ENCODE measurements at places on chromosomes 6 and 20.

DNA sequence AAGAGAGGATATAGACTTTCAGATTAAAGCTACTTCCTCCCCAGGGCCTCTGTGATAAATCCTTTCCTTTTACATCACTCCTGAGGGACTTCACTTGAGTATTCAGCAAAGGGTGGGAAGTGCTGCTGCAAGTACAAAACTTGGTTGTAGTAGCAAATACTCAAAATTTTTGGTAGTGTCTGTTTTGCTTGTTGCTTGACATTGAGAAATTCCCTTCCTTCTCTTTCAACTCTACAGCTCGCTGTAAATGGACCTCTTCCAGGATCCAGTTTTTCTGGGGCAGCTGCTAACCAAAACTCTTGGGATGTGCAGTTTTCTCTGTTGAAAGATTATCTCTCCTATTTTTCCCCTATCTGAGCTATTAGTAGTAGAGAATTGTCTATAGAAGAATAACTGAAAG is 472.0 kb downstream of the CD109 start:
- no peak for DNase-seq

DNA sequence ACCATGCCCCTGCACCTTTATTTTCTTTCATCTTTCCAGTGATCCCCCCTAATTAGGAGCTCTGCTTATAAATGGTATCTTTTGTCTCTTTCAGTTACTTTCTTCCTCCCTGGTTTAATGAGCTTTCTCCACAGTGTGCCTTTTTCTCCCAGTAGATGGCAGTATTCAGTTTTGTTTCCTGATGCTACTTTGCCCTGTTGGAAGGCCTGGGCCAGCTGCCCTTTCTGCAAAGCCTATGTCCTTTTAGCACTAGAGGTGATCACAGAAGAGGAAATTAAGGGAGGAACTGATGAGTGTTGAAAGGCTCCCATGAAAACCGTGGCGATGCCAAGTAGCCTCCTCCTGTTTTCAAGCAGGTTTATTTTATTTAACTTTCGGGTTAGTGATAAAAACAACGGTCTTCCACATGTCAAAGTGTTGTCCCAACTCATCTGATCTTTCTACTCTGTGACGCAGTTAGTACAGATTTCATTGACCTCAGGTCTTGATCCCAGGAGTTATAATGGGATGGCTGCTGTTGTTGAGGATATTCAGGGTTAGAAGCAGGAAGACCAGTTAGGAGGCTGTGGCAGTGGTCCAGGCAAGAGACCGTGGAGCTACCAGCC is 184.2 kb upstream of the BMP2 start:
- DNase-seq: peak; percentile 49

- no peak for DNase-seq
These were observed 15.1 kb upstream of the MYT1 start for GRCh38 chr20:64149141-64149540.

- no peak for DNase-seq
These were observed 652.1 kb downstream of the CBLN4 start for GRCh38 chr20:55353206-55353605.

DNA sequence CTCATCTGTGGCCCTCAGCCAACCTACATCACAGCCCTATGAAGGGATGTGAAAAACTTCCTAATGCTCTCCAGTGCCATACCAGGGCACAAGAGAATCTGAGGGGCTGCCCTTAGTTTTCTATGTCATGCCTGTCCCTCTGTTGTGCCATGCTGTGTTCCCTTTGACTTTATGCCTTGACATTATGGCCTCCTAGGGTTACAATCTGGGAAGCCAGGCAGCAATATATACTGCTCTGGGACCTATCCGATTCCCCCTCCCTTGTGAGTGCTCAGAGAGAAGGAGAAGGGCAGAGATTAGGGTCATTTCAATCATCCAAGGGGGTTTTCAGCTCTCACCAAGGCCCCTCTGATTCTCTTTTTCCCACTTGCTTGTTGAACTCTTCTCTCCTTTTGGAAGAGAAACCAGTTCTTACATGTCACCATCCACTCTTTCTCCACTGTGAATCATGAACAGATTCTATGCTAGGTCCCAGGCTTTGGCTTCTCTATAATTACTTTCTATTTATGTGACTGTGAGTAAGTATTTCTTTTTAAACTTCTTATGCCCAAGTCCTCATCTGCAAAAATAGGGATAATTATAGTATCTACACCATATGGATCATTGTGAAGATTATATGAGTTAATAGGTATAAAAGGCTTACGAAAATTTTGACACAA is 14.2 kb upstream of the FRK start:
- DNase-seq: no peak

DNA sequence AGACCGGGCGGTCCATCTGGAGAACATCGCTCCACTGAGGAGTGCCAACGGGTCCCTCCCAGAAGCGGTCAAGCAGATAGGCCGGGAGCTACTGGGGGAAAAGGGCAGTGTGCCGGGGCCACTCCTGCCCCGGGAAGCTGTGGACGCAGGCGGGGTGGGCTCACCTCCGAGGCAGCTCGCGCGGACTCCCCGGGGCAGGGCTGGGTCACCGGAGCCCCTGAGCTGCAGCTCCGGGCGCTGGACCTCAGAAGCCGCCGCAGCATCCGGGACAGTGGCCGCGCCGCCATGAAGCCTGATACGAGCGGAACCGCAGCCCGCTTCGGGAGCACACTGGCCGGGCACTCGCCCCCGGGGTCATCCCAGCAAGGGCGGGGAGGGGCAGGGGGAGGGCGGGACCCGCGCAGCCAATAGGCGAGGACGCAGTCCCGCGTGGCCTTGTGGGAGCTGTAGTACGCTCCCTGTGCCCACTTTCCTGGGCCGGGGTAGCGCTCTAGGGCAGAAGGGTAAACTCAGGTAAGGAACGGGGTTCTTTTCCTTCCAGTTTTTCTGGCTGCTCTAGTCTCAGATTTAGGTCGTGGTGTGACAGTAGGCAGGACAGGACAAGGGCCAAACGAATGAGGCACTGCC is at the start of gene MOCS1:
Gene MOCS1 (minus strand): TSS at position 332 of the 627 bp plus-strand sequence. CDS start 45 bp downstream, at position 287.
- peak; percentile 70 for DNase-seq

DNA sequence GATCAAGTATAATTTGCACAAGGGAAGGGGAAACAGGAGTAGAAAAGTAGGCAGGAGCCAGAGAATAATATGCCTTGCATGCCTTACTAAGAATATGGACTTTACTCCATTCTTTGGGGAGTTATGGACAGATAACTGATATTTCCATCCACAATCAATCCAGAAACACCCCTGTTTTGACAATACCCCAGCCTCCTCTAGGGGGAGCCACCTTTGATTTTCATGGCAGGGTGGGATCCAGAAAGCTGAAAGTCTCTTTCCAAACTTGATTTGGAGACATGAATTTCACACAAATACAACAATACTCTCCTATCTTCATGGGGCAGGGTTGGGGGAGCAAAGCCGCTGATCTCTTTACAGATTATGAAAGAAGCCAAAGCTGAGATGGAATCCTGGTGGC is 404.1 kb downstream of the FOXA2 start:
- DNase-seq: peak; percentile 1
